Activated T-cell treated with anti-CD3 and anti-CD28 coated beads, Interleukin-2, amount 50 U/mL, for 72 hours (primary cell): ENCODE measurements at places on chromosomes 5 and 9. TPM values are rescaled to one million over a fixed set of nuclear protein-coding genes. Genes with fewer than 3 reads are reported as not detected.
A peak's percentile ranks its signal among the peaks of the same experiment; 100 is the strongest.

- H3K4me3 ChIP-seq: no peak overlapping the region
- peaks cover 5% of the 10 kb centered on the region for H3K4me1 ChIP-seq
- peaks cover 14% of the 10 kb centered on the region for H3K27me3 ChIP-seq
- no peak for DNase-seq
- no peak overlapping the region for H3K27ac ChIP-seq
These were observed 225.4 kb upstream of the DAB2 start for GRCh38 chr5:39650008-39650762.

- no peak overlapping the region for H3K4me3 ChIP-seq
- DNase-seq: no peak
- peaks cover 6% of the 10 kb centered on the region for H3K4me1 ChIP-seq
- no peak overlapping the region for H3K27ac ChIP-seq
These were observed 23.8 kb upstream of the CNOT6 start for GRCh38 chr5:180470361-180470760.

- H3K27me3 ChIP-seq: no peaks in the 10 kb centered on the region
- DNase-seq: no peak
- H3K4me1 ChIP-seq: peaks cover 62% of the 10 kb centered on the region
- H3K36me3 ChIP-seq: no peaks in the 10 kb centered on the region
- H3K4me3 ChIP-seq: no peak overlapping the region
These were observed 5.2 kb downstream of the NTMT1 start for GRCh38 chr9:129630967-129631673.

- no peaks in the 10 kb centered on the region for H3K36me3 ChIP-seq
- H3K4me1 ChIP-seq: no peaks in the 10 kb centered on the region
- H3K4me3 ChIP-seq: no peak overlapping the region
- no peak for DNase-seq
- peaks cover 34% of the 10 kb centered on the region for H3K27me3 ChIP-seq
- no peak overlapping the region for H3K27ac ChIP-seq
These were observed 139.7 kb downstream of the MEF2C start for GRCh38 chr5:88743231-88743834.

Gene OSMR
- 0.10 TPM for total RNA-seq

- no peaks in the 10 kb centered on the region for H3K4me1 ChIP-seq
- no peak for DNase-seq
- no peaks in the 10 kb centered on the region for H3K36me3 ChIP-seq
- no peaks in the 10 kb centered on the region for H3K27me3 ChIP-seq
- no peak overlapping the region for H3K27ac ChIP-seq
These were observed 181.0 kb upstream of the PITX1 start for GRCh38 chr5:135214897-135215616.

GRCh38 chr5:39604491-39604890 is 179.7 kb upstream of the DAB2 start:
- no peak overlapping the region for H3K4me3 ChIP-seq
- peaks cover 18% of the 10 kb centered on the region for H3K27me3 ChIP-seq
- H3K27ac ChIP-seq: no peak overlapping the region
- H3K4me1 ChIP-seq: no peaks in the 10 kb centered on the region
- DNase-seq: no peak
- no peaks in the 10 kb centered on the region for H3K36me3 ChIP-seq

GRCh38 chr5:69504036-69504435 is 11.4 kb downstream of the OCLN start:
- DNase-seq: no peak
- H3K4me3 ChIP-seq: no peak overlapping the region
- H3K27ac ChIP-seq: no peak overlapping the region
- H3K4me1 ChIP-seq: no peaks in the 10 kb centered on the region
- H3K27me3 ChIP-seq: peaks cover 7% of the 10 kb centered on the region

DNA sequence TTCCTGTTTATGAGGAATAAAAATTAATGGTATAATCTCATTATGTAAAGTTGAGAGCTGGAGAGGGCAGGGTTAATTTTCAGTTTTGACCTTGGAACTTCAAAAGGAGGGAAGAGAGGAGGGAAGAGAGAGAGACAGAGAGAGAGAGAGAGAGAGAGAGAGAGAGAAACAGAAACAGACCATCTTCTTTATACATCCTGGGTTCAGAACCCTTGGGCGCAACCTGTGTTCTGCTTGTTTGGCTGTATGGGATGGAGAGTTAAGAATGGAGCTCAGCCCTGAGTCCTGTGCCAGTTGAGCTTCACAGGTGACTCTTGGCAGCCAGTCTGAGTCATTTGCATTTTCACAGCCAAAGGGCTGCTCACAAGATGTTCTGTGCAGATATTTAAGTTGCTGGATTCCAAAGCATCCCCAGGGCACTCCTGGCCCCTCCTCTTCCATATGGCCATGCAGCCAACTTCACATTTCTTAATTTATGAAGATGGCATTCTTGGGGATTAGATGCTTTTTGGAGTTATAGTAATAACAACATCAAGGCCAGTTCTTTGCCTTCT is 143.5 kb downstream of the CARTPT start:
- no peaks in the 10 kb centered on the region for H3K4me1 ChIP-seq
- H3K4me3 ChIP-seq: no peak overlapping the region
- no peak for DNase-seq
- no peaks in the 10 kb centered on the region for H3K36me3 ChIP-seq

- peaks cover 12% of the 10 kb centered on the region for H3K4me1 ChIP-seq
- H3K27me3 ChIP-seq: peaks cover 43% of the 10 kb centered on the region
- H3K36me3 ChIP-seq: peaks cover 4% of the 10 kb centered on the region
- no peak overlapping the region for H3K27ac ChIP-seq
These were observed 1.1 kb upstream of the LPAR1 start for GRCh38 chr9:111039231-111039906.

DNA sequence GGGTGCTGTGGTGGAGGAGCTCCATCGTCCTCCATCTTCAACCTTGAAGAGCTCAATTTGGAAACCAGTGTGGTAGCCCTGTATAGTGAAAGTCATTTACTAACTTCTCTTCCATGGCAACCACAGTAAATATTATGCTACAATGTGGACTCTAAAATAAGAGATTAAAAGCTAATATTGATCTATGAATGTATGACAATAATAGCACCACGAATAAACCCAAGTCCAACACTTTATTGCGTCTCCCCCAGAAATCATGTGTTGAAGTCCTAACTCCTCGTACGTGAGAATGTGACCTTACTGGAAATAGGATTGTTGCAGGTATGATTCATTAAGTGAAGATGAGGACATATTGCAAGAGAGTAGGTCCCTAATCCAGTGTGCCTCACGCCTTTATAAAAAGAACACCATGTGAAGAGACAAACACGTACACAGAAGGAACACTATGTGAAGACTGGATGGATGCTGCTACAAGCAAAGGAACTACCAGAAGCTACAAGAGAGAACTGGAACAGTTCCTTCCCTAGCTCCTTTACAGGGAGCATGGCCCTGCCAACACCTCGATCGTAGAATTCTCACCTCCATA is 276.2 kb downstream of the PDE4D start:
- H3K27ac ChIP-seq: no peak overlapping the region
- no peaks in the 10 kb centered on the region for H3K4me1 ChIP-seq
- peaks cover 20% of the 10 kb centered on the region for H3K27me3 ChIP-seq
- H3K4me3 ChIP-seq: no peak overlapping the region
- no peak for DNase-seq

DNA sequence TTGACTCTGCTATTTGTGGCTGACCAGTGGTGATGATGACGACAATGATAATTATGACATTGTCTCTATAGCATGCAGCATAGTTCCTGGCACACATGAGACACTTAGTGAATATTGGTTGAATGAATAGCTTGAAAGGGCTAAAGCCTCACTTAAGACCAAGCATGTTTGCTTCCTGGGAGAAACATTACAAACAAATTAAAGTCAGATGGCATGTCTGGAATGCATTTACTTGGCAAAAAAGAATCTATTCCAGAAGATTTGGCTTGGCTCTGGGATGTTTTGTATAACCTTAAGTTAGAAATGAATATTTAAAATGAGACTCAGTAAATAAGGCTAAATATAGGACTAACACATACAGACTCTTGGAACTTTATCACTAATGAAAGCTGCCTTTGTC is 21.6 kb downstream of the GAS1 start:
- H3K27me3 ChIP-seq: peaks cover 33% of the 10 kb centered on the region
- DNase-seq: no peak
- H3K4me1 ChIP-seq: no peaks in the 10 kb centered on the region
- no peak overlapping the region for H3K27ac ChIP-seq
- no peak overlapping the region for H3K4me3 ChIP-seq

Gene NPR3
- 0.24 TPM for total RNA-seq

DNA sequence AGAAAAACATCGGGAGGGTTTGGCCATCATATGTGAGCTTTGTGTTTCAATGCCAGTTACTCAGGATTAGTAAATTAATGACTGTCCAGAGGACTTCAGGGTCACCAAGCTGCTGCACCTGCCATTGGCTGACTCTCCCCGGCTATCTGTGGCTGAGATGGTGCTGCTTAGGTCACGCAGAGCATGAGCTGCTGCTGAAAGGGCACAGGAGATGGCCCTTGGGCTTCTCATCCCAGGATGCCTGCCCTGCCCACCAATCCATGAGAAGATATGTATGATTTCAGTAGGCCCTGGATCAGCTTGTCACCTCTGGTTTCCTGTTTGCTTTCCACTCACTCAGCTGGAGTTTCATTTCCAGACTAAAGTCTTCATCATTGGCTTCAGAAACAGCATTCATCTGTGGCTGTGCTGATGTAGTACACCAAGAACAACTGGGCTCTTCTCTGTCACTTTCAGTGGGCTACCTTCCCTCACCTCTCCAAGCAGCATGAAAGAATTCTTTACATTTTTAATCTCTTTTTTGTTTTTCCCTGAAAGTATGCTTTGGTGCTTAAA is 2.4 kb upstream of the CATSPER3 start:
- H3K36me3 ChIP-seq: peaks cover 9% of the 10 kb centered on the region
- peak overlapping the region; percentile 94 for H3K27ac ChIP-seq
- peaks cover 28% of the 10 kb centered on the region for H3K4me1 ChIP-seq
- H3K4me3 ChIP-seq: peak overlapping the region; percentile 63
- H3K27me3 ChIP-seq: no peaks in the 10 kb centered on the region

- H3K27me3 ChIP-seq: peaks cover 6% of the 10 kb centered on the region
- DNase-seq: no peak
- H3K36me3 ChIP-seq: no peaks in the 10 kb centered on the region
- H3K4me1 ChIP-seq: no peaks in the 10 kb centered on the region
- no peak overlapping the region for H3K27ac ChIP-seq
These were observed 258.9 kb upstream of the GAS1 start for GRCh38 chr9:87206064-87206661.

Gene PCAT7
- total RNA-seq: not detected

- no peak for DNase-seq
- no peak overlapping the region for H3K27ac ChIP-seq
- H3K4me3 ChIP-seq: no peak overlapping the region
- no peaks in the 10 kb centered on the region for H3K27me3 ChIP-seq
- H3K4me1 ChIP-seq: no peaks in the 10 kb centered on the region
These were observed 75.8 kb upstream of the ZNF618 start for GRCh38 chr9:113800276-113800675.

DNA sequence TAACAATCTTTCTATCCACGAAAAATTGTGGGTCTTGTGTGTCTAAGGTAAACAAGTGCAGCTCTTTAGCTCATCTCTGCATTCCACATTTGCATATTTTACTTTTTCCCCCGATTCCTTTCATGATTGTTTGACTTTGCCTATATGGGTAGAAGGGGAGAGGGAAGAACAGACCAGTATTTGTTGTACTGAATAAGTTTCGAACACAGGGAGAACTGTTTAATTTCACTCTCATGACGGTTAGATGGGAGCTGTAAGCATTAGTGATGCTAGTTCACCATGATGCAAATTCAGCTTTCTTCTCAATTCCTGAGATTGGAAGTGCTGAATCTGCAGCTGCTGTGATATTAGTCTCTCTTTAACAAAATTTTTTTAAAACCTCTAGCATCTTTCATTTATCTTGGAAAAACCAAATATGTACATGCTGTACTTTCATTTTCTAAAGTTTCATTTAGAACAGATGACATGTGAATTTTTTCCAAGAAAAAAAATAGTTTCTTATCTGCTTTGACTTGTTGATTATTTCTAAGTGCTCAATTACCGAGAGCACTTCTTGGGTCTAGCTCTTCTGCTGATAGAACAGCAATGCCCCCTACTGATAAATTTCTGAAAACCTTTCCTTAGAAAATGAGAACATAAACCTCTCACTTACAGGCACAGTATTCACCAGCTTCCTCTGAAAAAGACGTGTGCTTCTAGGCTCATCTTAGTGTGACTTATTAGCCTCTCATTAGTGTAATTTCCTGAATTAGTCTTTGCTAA is 149.5 kb downstream of the BAAT start:
- H3K27me3 ChIP-seq: peaks cover 14% of the 10 kb centered on the region
- no peaks in the 10 kb centered on the region for H3K36me3 ChIP-seq
- H3K4me1 ChIP-seq: no peaks in the 10 kb centered on the region
- H3K27ac ChIP-seq: no peak overlapping the region
- H3K4me3 ChIP-seq: no peak overlapping the region

GRCh38 chr9:78614892-78615291 is 318.0 kb downstream of the PSAT1 start:
- no peak overlapping the region for H3K27ac ChIP-seq
- no peak overlapping the region for H3K4me3 ChIP-seq
- no peaks in the 10 kb centered on the region for H3K27me3 ChIP-seq
- no peaks in the 10 kb centered on the region for H3K4me1 ChIP-seq
- H3K36me3 ChIP-seq: no peaks in the 10 kb centered on the region

- no peaks in the 10 kb centered on the region for H3K36me3 ChIP-seq
- no peak overlapping the region for H3K4me3 ChIP-seq
- H3K4me1 ChIP-seq: no peaks in the 10 kb centered on the region
These were observed 1348.7 kb upstream of the C9orf72 start for GRCh38 chr9:28921857-28922500.

DNA sequence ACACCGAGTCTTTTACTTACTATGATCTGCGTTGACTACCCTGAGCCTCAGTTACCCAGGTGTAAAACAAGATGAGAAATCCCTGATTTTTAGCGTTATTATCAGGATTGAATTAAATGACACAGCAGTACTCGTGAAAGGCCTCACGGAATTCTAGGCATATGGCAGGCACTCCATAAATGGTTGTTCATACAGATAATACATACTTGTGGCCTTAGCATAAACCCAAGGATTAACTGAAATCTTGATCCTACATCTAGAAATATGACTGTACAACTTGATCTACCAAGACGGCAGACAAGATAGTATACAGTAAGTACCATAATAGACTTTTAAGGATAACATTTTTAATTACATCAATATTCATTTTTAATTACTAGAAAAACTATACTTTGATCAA is 409.8 kb downstream of the BNC2 start:
- H3K27ac ChIP-seq: no peak overlapping the region
- H3K27me3 ChIP-seq: no peaks in the 10 kb centered on the region
- H3K4me1 ChIP-seq: no peaks in the 10 kb centered on the region
- H3K36me3 ChIP-seq: no peaks in the 10 kb centered on the region
- DNase-seq: no peak

- H3K36me3 ChIP-seq: peaks cover 2% of the 10 kb centered on the region
- no peak overlapping the region for H3K4me3 ChIP-seq
These were observed 92.7 kb downstream of the AOPEP start for GRCh38 chr9:94819161-94819687.

DNA sequence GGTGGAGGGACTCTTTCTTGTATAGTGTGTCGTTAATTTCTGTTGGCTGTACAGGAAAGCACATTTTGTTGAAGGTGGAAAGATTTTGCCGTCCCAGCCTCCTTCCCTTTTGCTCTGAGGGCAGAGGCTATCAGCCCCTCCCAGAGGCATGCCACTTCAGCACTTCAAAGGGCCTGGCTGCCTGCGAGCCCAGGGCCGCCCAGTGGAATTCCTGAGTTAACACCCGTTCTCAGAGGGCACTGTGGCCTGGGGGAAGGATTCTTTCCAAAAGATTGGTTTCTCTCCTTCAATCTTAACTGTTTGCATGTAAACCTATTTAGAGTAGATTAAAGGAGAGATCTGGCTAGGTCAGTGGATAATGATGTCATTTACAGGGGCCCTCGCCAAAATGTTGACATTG is 238.6 kb downstream of the FANCC start:
- H3K36me3 ChIP-seq: no peaks in the 10 kb centered on the region
- H3K27me3 ChIP-seq: no peaks in the 10 kb centered on the region
- no peak overlapping the region for H3K4me3 ChIP-seq
- no peaks in the 10 kb centered on the region for H3K4me1 ChIP-seq
- DNase-seq: no peak
